ENCODE measurements at places on chromosomes 12 and 14.

GRCh38 chr12:125191361-125192087, 126.3 kb downstream of the AACS start:
- DNase-seq: no peak

DNA sequence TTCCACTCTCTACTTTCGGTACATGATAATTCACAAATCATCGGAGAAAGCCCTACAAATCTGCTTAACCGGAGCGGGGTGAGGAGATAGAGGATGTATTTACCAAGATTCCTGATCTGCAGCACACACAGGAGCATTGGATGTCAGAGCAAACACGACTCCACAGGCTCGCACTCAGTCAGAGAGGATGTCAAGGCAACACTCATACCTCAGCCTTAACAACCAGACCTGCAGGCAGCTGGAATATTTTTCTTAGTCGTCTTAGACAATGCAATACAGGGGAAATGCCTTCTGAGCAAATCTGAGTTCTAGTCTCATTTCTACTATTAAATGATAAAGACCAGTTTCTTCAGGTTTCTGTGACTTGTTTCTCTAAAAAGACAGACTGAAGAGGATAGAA, 159.3 kb upstream of the CPNE8 start:
- no peak for DNase-seq

- no peak for DNase-seq
Measured at GRCh38 chr12:49664591-49665239, 41.4 kb downstream of the PRPF40B start.

DNA sequence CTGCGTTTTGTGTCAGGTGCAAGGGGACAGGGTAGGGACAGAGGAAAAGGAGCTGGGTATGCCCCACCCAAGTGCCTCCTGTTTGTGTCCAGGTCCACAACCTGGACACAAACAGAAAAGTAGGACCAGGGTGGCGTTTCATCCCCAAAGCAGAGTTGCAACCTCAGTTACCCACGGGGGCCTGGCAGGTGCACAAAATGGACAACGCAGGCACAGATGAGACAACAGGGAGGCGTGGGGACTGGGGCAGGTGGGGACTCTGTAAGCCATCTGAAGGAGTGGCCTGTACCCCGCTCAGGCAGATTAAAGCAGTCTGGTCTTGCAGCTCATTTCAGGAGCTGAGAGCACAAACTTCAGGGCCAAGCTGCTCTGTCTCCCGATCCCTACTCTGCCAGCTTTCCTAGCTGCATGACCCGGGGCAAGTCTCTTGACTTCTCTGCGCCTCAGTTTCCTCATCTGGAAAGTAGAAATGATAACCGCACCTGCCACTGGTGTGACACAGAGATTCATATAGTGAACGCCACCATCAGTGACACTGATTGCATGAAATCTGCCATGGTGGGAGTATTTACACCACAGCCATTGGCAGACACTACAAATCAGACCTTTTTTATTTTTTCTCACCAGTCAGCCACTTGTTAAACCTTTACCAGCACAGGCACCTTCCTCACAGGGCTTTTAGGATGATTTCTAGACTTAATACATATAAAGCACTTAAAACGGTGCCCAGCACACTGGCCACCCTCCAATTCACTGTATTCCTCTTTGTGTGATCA, 123.0 kb downstream of the PHETA1 start:
- DNase-seq: no peak

DNA sequence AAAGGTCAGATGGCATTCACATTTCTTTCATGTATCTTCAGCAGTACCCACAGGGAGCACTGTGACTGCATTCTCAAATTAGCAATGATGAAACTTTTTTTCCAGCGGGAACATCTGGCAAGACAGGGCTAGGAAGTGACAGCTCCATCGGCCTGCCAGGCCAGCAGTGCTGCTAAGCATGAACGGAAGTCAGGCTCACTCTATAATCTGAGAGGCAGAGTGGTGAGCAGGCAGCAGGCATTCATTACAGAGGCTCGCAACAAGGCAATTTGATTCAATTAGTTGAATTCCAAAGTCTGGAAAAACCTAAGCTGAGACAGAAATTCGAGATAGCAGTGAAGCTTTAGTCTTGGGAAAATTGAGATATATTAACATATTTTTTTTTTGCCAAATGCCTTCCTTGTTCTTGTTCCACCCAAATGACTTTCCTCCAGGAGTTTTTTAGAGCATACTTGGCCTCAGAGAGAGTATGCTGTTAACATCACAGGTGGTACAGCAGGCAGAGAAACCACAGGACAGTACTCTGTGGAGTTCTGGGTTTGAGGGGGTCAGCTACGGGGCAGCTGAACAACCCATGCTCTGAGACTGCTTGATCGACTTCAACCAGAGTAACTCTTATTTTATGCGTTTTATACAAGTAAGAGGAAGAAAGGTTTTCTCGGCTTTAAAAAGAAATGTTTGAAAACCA, 414.9 kb downstream of the APAF1 start:
- no peak for DNase-seq

DNA sequence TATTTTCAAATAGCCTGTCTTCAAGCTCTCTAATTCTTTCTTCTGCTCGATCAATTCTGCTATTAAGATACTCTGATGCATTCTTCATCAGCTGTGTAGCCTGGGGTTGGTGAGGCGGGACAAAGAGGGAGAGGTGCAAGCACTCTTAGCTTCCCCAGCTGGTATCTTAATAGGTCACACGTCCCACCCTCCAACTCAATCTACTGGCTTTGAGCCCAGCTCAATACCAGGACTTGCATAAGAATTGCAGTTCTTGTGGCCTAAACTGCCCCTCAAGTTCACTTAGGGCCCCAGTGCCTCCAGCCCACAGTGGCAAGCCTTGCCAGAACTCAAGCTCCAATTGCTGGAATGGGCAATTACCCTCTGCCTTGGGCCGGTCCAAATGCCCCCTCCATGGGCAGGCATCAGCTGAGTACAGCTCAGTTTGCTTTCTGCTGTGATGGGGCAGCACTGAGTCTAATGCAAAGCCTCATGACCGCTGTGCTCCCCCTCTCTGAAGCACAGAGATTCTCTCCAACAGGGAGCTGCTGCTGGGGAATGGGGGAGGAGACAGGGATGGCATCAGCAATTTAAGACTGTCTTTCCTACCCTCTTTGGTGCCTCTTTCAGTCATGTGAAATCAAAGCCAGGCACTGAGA, 5.6 kb upstream of the SPATA7 start:
- no peak for DNase-seq

DNA sequence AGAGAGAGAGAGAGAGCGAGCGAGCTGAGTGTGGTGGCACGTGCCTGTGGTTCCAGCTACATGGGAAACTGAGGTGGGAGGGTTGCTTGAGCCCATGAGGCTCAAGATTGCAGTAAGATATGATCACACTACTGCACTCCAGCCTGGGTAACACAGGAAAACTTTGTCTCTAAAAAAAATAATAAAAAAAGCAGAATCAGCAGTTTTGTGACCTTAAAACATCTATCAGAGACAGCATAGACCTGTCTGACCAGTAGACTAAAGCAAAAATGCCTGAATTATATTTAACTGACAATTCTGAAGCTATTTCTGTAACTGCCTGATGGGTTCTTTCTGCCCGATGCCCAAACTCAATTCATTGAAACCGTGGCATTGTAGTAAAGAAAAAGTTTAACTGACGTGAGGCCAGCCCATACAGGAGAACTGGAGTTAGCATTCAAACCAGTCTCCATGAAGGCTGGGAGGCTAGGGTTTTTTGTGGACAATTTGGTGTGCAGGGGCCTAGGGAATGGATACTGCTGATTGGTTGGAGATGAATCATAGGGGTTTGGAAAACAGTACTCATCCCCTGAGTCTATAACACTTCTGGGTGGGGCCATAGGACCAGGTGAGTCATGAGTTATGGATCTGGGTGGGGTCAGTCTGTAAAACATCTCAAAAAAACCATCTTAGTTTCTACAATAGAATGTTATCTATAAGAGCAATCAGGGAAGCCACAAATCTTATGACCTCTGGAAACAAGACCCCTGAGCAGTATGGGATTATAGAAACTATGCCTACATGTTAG, 8.0 kb upstream of the RASSF8 start:
- DNase-seq: no peak

GRCh38 chr12:109743076-109743910, 29.7 kb downstream of the FAM222A start:
- DNase-seq: no peak

DNA sequence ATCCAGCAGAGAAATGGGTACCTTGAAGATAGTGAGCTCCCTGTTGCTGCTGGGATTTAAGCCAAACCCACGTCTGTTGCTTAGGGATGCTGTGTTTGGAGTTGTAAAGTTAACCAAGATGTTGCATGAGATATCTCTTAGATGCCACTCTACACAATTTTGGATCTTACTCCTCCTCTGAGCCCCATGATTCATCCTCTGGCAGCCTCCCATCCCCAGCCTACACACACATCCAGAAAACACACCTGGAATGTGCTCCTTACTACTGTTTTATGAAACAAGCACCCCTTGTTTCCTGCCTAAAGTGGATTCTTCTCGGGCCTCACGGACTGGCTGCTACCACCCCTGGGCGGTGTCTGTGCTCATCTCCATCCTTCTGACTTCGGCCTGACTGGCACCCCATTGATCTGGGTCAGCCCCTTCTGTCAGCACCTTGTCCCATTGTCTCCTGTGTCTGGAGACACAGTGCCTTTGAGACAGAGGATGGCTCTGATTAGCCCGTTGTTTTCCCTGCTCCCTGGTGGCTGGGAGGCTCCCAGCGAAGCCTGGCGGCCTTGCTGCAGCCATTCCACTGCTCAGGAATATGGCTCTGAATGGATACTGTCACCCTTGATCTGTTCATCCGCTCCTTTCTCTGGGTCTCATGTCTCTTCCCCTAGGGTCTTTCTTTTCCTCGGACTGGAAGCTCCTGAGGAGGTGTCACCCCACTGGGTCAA, 24.3 kb downstream of the TSPAN9 start:
- no peak for DNase-seq

DNA sequence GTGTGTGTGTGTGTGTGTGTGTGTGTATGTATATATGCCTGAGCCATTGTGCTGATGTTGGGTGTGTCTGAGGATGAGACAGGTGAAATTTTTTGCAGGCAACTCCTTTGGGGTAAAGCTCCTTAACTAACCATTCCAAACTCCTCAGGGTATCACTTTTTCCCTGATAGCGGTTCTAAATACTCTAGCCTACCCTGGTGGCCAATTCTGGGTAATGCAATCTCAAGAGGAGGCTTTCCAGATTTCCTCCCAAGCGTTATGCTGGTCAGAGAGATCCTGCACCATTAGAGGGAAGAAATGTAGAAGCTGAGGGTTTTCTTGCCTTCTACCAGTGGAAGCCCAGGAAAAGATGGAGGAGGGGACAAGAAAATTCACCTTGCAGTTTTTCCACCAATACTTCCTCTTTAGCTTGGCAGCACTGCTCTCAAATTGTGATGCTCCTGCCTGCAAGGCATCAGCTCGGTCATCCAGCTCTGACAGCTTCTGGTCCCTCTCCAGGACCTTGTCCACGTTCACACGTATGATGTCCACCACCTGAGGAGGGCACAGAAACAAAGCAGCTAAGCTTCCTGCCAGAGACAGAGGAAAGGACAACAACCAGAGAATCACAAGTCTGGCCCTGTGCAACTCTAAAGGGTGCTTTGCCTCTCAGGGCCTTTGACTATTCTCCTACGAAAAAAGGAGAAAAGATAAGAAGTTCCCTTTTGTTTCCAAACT, 4.9 kb downstream of the VAMP1 start:
- DNase-seq: peak; percentile 69
